Upper lobe of left lung (tissue), 6 donors: ENCODE measurements at places on chromosomes 12 and 14.

GRCh38 chr12:38745601-38746000, 159.8 kb downstream of the CPNE8 start:
- no peak for DNase-seq

- DNase-seq: no peak
Observed at GRCh38 chr12:20585913-20586312, 109.2 kb upstream of the SLCO1C1 start.

DNA sequence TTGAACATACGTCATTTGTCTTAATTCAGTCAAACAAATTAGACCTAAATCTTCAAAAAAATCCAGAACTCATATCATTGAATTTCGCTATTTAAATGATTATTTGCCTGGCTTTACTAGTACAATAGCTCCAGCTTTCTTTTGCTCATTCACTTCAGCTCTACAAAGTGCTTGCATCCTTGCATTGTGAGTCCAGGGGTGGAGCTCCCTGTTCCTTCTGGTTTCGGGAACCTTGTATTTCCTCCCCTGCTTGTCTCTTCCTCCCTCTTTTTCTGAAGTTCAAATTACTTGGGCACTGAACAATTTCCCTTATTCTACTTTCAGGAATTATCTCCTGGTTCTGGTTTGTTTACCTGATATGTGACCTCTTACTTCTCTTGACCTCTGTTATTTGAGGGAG, 58.1 kb upstream of the KITLG start:
- DNase-seq: no peak

DNA sequence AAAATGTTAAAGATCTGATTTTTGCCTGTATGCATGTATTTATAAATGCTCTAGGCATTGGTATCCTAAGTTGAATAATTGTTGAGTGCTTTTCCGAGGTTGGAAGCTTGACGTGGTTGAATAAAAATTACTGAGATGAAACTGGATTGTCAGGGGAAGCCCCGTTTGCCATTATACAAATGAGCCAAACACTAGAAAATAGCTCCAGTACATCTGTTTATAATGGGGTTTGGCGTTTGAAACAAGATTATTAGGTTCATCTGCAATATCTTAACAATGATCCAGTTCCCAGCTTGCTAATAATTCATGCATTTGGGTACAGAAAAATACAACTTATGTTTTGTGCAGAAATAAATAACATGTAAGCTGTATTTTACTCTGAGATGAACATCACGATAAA, 789.6 kb downstream of the GALC start:
- DNase-seq: no peak

DNA sequence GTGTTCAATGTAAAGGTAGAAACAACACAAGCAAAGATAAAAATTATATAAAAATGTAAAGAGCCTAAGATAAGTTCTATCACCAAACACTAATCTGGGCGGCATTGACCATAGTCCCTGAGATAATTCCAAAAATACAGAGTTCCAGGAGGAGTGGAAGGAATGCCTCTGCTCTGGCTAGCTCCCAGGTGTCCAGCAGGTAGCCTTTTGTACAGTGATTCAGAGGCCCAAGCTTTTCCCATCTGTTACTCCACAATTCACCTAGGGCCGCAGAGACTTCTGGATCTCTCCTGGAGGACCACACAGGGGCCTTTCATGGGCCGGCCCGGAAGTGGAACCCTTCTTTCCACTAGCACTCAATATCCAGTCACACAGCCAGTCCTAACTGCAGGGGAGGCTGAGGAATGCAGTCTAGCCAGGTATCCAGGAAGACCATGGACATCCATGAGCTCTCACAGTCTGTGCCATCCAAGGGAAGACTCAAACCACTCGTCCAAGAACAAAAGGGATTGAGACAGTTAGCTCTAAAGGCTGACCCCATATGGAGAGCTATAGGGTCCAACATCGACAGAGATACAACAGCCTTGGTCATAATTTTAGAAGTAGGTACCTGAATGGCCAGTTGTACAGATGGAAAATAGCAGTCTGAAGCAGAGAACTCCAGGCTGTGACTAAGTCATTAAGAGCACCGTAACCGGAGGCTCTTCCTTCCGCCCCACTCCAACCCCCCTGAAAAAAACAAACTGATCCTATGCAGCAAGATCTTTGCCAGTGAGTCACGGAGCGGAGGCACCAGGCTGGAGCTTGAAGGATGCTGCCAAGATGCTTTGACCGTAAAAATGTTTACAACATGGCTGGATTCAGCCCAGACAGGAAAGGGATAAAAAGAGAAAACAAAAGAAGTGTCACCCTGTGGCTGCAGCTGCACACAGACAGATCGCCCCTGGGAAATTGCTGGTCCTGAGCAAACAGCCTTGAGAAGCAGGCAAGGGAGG, 204.8 kb downstream of the NUAK1 start:
- no peak for DNase-seq

- no peak for DNase-seq
Observed at GRCh38 chr12:42982828-42983227, 393.3 kb upstream of the PRICKLE1 start.

- DNase-seq: no peak
Observed at GRCh38 chr12:106999446-106999845, 12.5 kb upstream of the MTERF2 start.
